ENCODE measurements at places on chromosomes 6 and 20.

GRCh38 chr6:158374020-158374419, 61.8 kb downstream of the TULP4 start:
- no peak for DNase-seq

DNA sequence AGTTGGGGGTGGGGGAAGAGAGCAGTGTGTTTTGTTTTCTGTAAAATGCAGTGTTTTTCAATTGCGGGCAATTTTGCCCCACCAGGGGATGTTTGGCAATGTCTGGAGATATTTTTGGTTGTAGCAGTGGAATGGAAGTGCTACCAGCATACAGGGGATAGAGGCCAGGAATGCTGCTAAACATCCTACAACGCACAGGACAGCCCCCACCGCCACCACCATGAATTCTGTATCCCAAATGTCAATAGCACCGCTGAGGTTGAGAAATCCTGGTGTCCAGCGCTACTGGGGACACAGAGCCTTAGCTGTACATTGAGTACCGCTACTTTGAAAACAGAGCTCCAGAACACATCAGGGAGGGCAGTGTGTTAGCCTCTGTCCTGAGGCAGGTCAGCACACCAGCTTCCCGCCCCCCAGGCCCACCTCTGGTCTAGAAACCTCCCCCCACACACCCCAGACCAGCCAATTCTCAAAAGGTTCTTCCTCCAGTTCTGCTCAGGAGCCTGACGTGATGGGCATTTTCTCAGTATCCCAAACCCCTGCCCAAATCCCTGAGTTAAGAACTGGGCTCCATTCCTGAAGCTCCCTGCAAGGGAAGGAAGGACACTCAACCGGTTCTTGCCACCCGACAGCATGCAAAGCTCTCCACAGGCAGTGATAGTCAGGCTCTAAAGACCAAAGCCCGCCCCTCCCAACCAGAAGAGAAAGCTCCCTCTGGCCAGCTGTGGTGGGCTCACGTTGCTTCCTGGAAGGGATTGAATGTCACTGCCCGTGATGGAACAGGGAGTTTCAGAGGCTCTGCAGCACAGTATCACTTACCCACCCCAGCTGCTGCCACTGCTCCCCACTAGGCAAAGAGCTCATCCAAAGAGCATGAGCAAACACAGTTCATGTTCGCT, 321.5 kb upstream of the JARID2 start:
- DNase-seq, result no peak

- DNase-seq, result no peak
Measured at GRCh38 chr20:17833036-17833674, 133.4 kb downstream of the BANF2 start.

DNA sequence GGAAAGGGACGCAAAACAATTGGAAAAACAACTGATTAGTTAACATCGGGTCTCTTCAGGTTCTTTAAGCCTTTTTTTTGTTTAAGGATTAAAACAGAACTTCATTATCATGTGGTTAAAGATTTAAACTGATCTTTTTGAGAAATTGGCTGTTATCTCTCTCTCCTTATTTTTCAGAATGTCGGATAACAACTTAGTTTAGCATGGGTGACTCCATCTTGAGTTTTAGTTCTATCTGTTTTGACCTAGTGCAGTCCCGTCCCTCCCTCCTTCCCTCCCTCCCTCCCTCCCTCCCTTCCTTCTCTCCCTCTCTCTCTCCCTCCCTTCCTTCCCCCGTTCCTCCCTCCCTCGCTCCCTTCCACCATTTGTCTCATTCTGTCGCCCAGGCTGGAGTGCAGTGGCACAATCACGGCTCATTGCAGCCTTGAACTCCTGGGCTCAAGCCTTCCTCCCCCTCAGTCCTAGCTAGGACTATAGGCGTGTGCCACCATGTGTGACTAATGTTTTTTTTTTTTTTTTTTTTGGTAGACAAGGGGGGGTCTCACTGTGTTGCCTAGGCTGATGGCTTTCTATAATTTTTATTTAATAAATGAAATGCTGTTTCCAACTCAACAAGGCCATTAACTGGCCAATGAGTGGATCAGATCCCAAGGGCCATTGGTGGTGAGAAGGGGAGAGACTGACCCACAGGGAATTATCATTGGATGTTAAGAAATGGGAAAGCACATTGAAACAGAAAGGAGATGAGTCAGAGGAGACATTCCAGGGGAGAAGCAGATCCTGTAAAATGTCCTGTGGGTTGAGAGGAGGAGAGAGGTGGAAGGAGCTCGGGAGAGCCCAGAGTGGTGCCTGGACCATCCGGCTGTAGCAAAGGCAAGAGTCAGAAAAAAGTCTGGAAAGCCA, 13.6 kb downstream of the BAK1 start:
- no peak for DNase-seq

- DNase-seq, result no peak
Measured at GRCh38 chr20:7285918-7286556, 518.6 kb downstream of the BMP2 start.

DNA sequence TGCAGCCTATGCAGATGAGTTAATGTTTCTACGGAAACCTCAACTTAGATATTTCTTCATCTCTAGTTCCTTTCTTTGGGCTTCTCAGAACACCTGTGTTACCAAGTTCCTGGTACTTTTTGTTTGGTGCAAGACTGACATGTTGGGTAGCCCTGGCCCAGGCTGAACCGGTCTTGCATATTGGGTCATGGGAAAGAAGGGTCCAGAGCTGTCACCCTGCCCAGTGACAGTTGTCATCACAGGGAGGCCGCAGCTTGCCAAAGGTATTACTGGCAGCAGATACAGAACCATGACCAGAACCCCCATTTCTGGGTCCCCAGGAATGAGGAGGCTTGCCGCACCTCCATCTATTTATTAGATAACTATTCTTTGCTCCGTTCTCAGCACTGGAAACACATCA, 40.2 kb downstream of the PDYN start:
- DNase-seq, result no peak

DNA sequence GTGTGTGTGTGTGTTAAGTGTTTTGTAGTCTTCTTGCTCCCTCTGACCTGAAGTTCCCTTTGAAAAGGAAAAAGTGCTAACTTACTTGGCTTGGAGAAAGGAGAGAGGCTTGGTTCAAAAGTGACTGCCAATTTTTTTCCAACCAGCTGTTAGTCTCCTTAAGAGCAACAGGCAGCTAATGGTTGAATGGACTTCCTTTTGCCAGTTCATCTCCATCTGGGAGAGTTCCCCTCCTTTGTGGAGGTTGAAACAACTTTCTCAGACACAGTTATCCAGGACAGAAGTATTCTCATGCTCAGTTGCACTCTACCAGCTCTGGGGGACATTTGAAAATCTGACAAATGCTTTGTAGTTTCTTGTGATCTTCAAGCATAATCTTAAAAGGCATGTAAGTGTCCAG, 4.5 kb downstream of the RIPOR2 start:
- DNase-seq, result no peak

DNA sequence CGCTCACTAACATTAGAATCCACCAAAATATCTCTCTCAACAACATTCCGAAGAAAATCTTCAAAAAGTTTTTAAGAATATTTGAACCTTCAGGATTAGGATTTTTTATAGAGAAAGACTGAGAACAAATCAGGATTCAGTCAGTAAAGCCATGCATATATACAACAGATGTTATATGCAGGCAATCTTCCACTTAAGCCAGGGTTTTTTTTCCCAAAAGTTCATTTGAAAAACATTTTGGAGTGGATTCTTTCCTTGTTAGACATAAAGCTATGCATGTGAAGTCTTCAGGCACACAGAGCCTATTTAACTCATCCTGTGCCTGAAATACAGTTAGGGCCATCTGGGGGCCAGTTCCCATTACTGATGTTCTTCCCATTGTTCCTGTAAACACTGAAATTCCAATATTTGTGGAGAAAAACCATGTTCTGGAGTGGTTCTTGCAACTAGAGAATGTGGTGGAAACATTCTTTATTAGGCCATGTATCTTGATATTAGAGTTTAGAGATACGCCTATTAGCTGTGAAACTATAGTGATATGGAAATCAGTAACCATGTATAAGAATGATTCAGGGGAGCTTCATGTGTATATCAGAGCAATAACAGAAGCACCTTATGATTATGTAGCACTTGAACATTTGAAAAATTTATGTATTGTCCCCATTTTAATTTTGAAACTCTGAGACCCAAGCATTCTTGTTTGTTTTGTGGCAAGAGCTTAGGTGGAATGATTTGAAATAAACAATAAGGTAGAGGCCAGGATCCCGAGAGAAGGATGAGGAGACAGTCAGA, 61.7 kb downstream of the PLEKHG1 start:
- DNase-seq, result no peak

GRCh38 chr6:75243333-75244062, at the start of gene COX7A2:
COX7A2 (minus strand) TSS chr6:75243801; CDS start chr6:75243734, 67 bp downstream.
- DNase-seq, result peak; percentile 91

GRCh38 chr20:43294031-43294430, 104.3 kb upstream of the PTPRT start:
- DNase-seq, result no peak

- DNase-seq, result peak; percentile 18
Measured at GRCh38 chr20:53708129-53708968, 114.7 kb upstream of the ZNF217 start.

GRCh38 chr20:6238421-6238820, 115.6 kb upstream of the FERMT1 start:
- DNase-seq, result no peak

DNA sequence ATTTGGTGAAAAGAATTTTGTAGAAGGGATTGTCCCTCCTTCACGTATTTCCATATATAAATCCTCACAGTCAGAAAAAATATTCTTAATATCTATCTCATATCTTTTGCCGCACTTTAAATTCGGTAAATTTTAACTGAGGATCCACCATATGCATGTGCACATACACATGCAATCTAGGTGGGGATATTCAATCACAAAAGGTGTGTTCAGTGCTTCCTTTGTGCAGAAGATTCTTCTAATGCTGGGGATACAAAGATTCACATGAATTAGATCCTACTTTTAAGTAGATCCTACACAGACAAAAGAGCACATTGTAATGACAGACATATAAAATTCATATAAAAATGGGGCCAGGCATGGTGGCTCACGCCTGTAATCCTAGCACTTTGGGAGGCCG, 13.6 kb upstream of the HLA-DRB1 start:
- no peak for DNase-seq

GRCh38 chr20:61037498-61037897, 214.6 kb upstream of the CDH4 start:
- no peak for DNase-seq

- DNase-seq, result no peak
Measured at GRCh38 chr6:21201637-21202350, 391.8 kb upstream of the SOX4 start.

- no peak for DNase-seq
Measured at GRCh38 chr6:87808005-87808757, 106.1 kb upstream of the AKIRIN2 start.

DNA sequence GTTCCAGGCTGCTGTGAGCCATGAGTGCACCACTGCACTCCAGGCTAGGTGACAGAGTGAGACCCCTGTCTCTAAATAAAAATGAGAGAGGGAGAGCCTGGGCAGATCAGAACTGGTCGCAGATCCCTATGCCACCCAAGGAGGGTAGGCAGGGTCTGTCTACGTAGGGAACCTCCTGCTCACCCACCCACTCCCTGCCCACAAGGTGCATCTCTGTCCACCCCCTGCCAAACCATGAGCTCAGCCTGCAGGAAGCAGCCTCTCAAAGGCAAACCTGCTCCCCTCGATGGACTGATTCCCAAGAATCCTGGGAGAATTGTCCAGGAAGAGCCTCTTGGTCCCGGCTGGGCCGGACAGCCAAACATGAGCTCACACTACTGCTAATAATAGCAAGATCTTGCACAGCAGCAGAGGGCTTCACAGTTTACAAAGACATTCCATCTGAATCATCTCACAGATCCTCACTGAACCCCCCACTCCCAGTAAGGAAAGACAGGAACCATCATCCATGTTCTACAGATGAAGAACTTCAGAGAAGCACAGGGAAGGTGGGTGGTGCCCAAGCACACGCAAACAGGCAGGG, 27.8 kb upstream of the TLDC2 start:
- DNase-seq, result no peak

- DNase-seq, result no peak
Measured at GRCh38 chr6:128305228-128305627, 215.2 kb downstream of the PTPRK start.

- DNase-seq, result no peak
Measured at GRCh38 chr20:5113615-5113986, 6.2 kb downstream of the PCNA start.

GRCh38 chr20:36370991-36371790, 65.1 kb downstream of the DLGAP4 start:
- no peak for DNase-seq

DNA sequence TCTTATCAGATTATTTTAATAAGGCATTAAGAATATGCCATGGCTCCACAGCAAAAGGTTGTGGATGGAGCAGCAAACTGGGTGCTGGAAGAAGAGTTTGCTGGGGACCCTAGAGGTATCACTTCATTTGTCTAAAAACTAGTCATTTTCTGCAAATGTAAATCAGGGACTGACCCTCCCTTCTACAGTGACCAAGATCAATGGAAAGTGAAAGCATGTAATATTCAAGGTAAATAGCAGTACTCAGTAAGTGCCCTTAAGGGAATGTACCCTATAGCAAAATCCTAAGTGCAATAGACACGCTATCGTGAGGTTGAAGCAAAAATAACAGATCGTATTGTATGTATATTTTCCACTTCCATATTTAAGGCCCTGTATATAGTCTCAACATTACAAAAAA, 38.7 kb downstream of the TRDN start:
- no peak for DNase-seq

DNA sequence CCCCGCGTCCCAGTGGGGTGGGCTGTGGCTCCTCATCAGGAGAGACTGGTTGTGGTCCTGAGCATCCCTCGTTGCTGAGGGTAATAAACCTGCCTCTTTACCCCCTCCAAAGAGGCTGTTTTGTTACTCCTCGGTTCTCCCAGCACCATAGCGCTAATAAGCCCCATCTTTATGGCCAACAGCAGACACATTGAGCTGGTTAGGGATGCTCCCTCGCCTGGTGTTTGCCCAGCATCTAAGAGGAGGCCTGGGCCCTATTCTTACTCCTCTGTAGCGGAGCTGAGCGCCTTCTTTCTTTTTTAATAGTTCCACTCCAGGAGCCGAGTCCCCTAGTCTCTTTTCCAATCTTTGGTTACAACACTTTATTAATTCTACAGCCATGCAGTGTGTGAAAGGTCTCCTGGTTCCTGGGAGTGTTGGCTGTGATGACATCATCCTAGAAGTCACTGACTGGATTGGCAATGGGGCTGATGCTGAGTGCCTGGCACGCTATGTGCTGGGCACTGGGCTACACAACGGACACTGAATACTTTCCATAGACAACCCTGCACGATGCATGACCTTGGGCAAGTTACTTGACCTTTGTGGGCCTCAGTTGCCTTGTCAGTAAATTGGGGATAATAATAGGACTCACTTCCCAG, 50.6 kb upstream of the CCDC167 start:
- no peak for DNase-seq

- no peak for DNase-seq
Measured at GRCh38 chr20:63264519-63264918, 8.1 kb upstream of the ARFGAP1 start.

All from CD4-positive, alpha-beta T cell treated with Interleukin-15 for 4 hours (primary cell).